ENCODE measurements at places on chromosomes 1 and 21. TPM values are rescaled to one million over a fixed set of nuclear protein-coding genes. Genes with fewer than 3 reads are reported as not detected.

DNA sequence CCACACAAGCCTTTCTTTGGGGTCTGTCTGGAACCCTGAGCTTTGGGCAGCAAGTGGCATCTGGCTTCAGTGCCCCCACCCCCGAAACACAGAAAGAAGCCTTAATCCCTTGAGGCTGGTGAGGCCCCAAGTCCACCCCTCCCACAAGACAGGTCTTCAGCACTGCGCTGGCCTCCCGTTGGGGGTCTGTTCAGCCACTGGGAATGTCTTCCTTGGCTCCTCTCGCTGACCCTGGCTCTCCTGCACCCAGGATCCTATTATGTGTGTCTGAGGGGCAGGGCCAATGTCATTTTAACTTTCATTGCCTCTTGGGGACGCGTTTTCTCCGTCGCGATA, 26.9 kb downstream of the ATP8B2 start:
- no peak for DNase-seq

GRCh38 chr1:116807394-116808199, 53.4 kb downstream of the CD2 start:
- no peak for DNase-seq

Gene RAB7B
- total RNA-seq = not detected

DNA sequence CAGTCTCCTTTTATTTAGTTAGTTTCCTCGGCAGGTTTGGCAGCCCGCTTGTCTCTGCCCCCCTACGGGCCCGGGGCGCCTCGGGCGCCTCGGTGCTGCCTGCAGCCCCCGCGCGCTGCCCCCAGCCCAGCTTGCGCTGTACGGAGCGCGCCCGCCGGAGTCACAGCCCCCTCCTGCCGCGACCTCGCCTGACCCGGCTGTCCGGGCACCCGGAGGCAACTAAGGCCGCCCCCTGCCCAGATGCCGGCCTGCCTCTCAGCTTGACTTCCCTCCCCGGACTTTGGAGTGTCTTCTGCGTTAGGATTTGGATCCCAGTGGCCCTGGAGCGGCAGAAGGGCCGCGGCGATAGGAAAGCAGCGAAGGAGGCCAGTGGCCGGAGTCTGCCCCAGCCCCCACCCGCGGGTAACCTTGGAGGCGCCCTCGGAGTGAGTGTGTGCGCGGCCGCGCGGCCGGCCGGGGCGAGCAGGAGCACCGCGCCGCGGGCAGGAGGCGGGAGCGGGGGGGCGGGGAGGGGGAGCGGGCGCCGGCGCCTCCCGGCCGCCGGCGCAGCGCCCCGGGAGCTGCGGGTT, 7.6 kb downstream of the CDKN2C start:
- peak; percentile 50 for DNase-seq

- no peak for DNase-seq
Measured at GRCh38 chr1:30149226-30149625, 574.2 kb downstream of the MATN1 start.

Gene LRP8
- total RNA-seq = 21.8 TPM

- DNase-seq = no peak
Measured at GRCh38 chr1:9079988-9080704, 10.7 kb upstream of the SLC2A5 start.

Gene KRTAP21-2
- not detected for total RNA-seq

Gene SRSF11
- total RNA-seq = 105 TPM

DNA sequence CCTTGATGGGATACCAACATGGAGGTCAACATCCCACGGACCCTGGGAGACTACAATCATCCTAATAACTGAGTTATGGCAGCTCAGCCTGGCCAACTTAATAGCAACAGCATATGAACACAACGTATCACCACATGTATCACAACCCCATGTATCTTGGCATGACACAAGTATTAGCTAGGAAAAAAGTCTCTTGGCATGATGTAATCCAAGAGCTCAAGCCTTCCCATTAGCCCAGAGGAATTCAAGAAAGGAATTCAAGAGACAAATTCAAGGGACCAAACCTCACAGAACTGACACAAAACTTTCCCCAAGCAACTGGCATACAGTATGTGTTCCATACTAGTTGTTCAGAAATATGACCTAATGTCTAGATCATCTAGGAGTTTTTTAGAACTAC, 100.9 kb upstream of the HMGB4 start:
- no peak for DNase-seq

- no peak for DNase-seq
Measured at GRCh38 chr1:40034869-40035268, 5.7 kb upstream of the CAP1 start.

Gene MIXL1
- total RNA-seq = 0.13 TPM

DNA sequence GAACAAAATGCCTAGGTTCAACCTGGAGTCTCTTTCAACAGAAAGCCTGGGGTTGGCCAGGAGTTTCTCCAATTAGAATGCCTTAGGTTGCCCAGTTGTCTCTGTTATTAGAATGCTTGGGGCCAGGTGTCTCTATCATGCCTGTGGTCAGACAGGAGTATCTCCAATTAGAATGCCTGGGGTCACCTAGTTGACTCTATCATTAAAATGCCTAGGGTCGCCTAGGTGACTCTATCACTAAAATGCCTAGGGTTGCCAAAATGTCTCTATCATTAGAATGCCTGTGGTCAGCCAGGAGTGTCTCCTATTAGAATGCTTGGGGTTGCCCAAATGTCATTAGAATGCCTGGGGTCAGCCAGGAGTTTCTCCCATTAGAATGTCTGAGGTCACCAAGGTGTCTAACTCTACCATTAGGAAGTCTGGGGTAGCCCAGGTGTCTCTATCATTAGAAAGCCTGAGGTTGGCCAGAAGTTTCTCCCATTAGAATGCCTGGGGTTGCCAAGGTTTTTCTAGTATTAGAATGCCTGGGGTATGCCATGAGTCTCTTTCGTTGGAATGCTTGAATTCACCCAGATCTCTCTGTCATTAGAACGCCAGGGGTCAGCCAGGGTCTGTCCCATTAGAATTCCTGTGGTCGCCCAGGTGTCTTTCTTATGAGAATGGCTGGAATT, 57.9 kb downstream of the RNF187 start:
- DNase-seq = no peak

- no peak for DNase-seq
Measured at GRCh38 chr21:45618846-45619485, 24.6 kb upstream of the PCBP3 start.

DNA sequence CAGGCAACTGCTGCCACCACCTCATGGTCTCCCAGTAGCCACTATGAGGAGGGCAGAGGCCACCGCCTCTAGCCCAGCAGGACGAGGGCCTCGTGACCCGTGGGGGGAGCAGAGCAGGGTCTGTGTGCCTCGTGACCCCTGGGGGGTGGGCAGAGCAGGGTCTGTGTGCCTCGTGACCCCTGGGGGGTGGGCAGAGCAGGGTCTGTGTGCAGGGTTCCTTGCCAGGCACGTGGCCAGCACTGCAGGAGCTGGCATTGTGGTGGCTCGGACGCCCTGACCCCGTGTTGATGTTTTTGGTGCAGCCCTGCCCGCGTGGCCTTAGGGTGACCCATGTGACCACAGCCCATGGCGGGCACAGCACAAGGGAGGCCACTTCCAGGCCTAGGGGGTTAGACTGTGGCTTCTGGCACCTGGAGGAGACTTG, 52.8 kb downstream of the SLX9 start:
- no peak for DNase-seq

Gene ARHGAP30
- total RNA-seq = not detected

Gene CCDC24
- total RNA-seq = 1.4 TPM

- DNase-seq = no peak
Measured at GRCh38 chr1:23791516-23792047, 637 bp downstream of the LYPLA2 start.

DNA sequence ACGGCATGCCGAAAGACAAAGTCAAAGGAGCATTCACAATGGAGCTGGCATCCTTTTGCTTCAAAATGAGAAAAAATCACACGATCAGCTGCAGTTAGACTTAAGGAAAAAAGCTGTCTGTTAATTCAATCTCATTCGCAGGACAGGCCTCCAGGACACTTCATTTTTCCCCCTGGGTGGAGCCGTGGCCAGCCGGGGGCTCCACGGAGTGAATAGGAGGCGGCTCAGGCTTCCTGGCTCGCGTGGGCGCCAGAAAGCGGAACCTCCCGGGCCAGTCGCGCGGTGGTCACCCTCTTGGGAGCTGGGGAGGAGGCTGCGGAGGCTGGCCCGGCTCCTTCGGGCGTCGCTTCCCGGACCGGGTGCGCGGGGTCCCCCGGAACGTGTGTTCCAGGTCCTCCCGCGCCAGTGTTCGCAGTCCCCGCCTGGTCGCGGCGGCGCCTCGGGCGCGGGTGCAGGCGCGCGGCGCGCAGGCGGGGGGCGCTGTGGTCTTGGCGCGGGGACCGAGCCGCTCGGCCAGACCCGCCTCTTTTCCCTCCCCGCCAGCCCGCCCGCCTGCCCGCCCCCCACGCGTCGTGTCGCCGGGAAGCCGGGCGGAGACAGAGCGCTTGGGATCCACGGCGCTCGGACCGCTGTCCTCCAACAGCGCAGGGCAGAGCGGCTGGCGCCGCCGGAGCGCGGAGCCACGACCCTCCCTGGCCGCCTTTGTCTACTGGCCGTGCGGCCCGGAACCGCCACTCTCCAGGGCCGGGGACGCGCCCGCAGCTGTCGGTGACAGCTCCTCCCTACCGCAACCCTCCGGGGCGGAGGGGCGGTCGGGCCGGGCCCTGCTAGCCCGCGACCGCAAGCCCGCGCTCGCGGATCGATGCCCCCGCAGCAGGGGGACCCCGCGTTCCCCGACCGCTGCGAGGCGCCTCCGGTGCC, at the start of gene RHOU:
Gene RHOU (plus strand): TSS at position 599 of the 921 bp plus-strand sequence. CDS start 264 bp downstream, at position 863.
- DNase-seq = peak; percentile 75

DNA sequence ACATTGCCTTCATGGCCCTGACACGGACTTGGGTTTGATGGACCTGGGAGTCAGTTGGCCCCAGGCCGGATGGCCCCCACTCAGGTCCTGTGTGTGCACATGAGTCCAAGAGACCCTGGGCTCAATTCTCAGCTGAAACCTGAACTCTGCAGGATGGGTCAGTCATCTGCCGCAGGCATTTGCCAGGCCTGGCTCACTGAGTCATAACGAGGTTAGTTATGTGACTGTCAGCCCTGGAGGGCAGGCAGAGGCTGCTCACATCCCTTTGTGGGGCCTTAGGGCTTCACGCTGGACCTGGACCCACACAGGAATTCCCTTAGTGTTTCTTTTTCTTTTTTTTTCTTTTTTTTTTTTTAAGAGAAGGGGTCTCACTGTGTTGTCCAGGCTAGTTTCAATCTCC, 46.5 kb downstream of the PSMG1 start:
- no peak for DNase-seq

GRCh38 chr1:26459148-26459547, 13.1 kb upstream of the HMGN2 start:
- no peak for DNase-seq

DNA sequence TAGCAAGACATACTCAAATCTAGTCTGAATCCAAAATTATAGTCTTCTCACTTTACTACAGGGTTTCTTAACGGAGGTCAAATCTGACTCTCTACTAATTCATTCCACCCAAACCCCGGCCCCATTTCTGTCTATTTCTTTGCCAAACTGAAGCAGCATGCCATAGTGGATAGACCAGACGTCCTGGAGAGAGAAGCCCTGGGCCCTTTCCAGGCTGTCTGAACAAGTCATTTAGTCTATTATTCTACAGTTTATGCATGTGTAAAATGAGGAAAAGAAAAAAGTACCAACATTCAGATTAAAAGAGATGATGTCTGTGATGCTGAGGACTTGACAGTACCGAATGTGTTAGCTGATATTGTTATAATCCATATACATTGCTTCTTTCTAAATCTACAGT, 95.0 kb downstream of the GDAP2 start:
- no peak for DNase-seq

Gene NCAM2
- total RNA-seq = 0.38 TPM

DNA sequence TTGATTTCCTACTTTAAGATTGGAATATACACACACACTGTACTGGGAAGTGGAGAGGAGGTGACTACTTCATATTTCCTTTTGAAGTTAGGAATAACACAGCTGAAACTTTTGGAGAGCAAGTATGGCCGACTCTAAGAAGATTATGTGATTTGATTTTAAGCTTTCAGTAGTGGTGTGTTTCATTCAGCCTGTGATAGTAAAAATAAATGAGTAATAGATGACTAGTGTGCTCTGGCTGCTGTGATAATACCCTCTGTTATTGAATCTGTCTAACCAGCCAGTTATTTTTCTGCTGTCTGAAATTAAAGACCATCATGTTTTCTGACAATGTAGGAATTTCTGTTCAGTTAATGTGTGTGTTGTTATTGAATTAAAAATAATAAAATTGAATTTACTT, 48.3 kb downstream of the CTTNBP2NL start:
- DNase-seq = peak; percentile 72

Gene LCE1F
- total RNA-seq = not detected

- no peak for DNase-seq
Measured at GRCh38 chr1:21587602-21587953, 78.4 kb downstream of the ALPL start.

- no peak for DNase-seq
Measured at GRCh38 chr1:213075725-213076124, 24.7 kb downstream of the RPS6KC1 start.

Gene TRIM58
- total RNA-seq = 0.25 TPM

Gene HRNR
- not detected for total RNA-seq

DNA sequence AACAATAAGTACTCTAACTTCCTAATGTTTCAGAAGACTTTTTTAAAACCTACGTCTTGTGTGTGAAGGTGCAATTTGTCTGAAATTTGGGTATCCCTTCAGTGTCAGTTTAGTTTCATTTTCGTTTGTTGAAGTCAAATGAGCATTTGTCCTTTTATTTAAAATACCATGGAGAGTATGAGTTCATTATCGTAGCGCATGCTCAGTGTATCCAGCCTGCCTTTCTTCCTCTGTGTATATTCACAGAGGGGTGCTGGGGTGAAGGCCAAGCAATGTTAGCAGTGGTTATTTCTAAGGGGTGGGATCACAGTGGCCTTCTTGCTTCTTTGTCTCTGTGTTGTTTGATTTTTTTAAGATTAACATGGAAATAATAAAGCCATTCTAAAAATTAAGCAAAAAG, 43.2 kb downstream of the CNN3 start:
- no peak for DNase-seq

DNA sequence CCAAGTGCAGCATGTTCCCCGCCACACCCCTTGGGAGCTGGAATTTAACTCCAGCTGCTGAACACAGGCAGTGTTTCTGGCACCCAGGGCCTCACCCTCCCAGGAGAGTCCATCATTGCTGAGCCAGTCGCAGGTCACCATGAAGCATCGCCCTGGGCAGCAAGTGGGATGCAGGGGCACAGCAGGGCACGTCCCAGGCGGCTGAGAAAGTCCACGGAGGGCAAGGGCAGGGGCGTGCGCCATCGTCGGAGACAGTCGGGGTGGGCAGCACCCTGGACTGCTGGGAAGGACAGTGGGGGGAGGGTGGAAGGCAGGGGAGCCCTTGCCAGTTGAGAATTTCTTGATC, 69.2 kb upstream of the PDE9A start:
- DNase-seq = no peak

DNA sequence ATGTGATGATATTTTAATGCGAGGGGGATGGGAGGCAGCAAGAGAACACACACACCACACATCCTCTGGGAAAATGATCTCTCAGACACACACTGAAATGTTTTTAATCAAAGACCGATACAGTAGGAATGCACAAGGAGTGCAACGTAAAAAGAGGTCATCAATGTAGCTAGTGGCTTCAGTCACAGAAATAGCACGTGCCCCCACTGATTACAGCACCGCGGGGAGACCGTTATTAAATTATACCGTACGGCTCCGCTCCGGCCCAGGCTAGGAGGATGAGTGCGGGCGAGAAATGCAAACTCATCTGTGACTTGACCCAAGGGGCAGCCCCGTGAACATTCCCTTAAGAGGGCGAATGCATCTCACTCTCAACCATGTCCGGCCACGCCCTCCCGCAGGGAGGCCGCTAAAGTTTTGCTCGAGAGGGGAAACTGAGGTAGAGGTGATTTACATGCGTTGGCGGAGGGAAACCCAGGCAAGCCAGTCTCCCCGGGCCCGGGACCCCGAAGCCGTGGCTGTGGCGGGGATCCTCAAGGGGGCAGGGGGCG, 552 bp downstream of the UBR4 start:
- DNase-seq = peak; percentile 55

GRCh38 chr1:24594328-24594598, 38.4 kb downstream of the NCMAP start:
- DNase-seq = no peak

Data from dermis microvascular lymphatic vessel endothelial cell (primary cell).